Neural crest cell (in vitro differentiated cells): ENCODE measurements at places on chromosomes 4 and X. TPM values are rescaled to one million over a fixed set of nuclear protein-coding genes. Genes with fewer than 3 reads are reported as not detected.
A peak's percentile ranks its signal among the peaks of the same experiment; 100 is the strongest.

GRCh38 chrX:9844936-9845577 is 58.8 kb downstream of the SHROOM2 start:
- H3K36me3 ChIP-seq, result no peaks in the 10 kb centered on the region
- H3K4me3 ChIP-seq, result no peak overlapping the region
- no peak overlapping the region for H3K27ac ChIP-seq
- peaks cover 11% of the 10 kb centered on the region for H3K4me1 ChIP-seq

Gene ERAS
- 0.49 and 0.50 TPM in 2 replicates for total RNA-seq

- H3K27me3 ChIP-seq, result no peaks in the 10 kb centered on the region
- H3K4me3 ChIP-seq, result peak within 1 kb of the TSS; percentile 75
- peaks cover 13% of the 10 kb centered on the region for H3K4me1 ChIP-seq
Measured at GRCh38 chrX:154409222-154409871, at the start of gene DNASE1L1. DNASE1L1 (minus strand) TSS chrX:154409254; CDS start chrX:154405568, 3,686 bp downstream.

Gene IL2
- total RNA-seq, result not detected in 2 replicates

DNA sequence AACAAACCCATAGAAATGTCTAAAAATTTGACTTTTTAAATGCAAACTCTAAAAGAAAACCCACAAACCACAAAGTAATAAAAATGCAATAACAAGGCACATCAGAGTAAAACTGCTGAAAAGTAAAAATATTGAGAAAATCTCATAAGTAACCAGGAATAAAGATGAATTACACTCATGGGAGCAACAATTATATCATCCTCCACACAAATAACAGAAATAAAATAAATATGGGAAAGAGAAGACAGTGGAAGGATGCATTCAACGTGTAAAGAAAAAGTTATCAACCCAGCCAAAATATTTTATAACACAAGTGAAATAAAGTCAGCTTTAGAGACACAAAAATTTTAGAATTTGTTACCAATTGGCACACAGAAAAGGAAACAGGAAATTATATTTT is 1420.2 kb downstream of the PCDH18 start:
- H3K27ac ChIP-seq, result no peak overlapping the region
- H3K36me3 ChIP-seq, result no peaks in the 10 kb centered on the region
- peaks cover 3% of the 10 kb centered on the region for H3K4me1 ChIP-seq
- DNase-seq, result no peak

DNA sequence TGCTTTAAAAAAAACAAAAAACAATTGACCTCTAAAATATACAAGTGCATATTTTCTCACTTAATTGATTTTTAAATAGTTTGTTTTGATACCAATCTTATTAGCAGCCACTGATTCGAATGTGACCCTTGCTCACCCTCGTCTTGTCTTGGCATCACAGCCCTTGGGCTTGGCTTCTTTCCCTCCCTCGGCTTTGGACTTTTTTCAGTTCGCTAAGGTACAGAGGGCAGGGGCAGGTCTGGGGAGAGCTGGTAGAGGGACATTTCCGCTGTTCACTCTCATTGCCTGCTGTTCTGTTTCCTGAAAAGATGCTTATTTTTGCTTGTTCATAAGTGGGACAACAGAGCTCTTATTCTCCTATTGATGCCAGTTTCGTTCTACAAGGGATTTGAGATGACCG is 88.5 kb upstream of the RPS6KA3 start:
- no peak overlapping the region for H3K4me3 ChIP-seq
- H3K27ac ChIP-seq, result no peak overlapping the region
- H3K36me3 ChIP-seq, result peaks cover 3% of the 10 kb centered on the region
- H3K27me3 ChIP-seq, result no peaks in the 10 kb centered on the region
- H3K4me1 ChIP-seq, result no peaks in the 10 kb centered on the region
- DNase-seq, result no peak

DNA sequence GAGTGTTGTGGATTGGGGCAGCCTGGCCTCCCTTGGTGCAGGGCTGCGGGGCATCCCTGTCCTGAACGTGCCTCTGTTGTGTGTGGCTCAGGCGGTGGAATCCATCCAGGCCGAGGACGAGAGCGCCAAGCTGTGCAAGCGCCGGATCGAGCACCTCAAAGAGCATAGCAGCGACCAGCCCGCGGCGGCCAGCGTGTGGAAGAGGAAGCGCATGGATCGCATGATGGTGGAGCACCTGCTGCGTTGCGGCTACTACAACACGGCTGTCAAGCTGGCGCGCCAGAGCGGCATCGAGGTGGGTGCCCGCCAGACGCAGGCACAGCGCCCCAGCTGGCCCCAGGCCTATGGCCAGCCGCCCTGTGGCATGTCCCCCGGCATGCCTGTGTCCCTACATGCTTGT is 25.6 kb downstream of the MAEA start:
- peaks cover 1% of the 10 kb centered on the region for H3K4me1 ChIP-seq
- H3K27me3 ChIP-seq, result no peaks in the 10 kb centered on the region

DNA sequence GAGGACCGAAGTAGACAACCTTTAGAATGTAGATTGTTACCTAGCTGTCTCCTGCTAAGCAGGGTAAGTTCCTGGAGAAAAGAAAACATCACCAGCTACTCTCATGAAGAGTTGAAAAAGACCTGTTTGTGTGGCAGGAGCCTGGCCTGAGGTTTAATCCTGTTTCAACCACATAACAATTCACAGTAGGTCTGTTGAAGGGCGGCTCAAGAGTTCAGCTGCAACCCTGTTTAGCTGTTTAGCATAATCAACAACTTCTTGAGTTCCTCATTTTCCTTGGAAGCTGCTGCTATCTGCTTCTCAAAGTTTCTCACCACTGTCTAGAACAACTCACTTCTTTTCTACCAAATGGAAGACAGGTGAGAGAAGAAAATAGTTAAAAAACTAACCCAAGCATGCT is 170.4 kb upstream of the TET2 start:
- DNase-seq, result no peak
- H3K27ac ChIP-seq, result no peak overlapping the region
- H3K36me3 ChIP-seq, result no peaks in the 10 kb centered on the region
- no peak overlapping the region for H3K4me3 ChIP-seq

Gene CCNA2
- total RNA-seq, result 85.2 and 85.3 TPM in 2 replicates

DNA sequence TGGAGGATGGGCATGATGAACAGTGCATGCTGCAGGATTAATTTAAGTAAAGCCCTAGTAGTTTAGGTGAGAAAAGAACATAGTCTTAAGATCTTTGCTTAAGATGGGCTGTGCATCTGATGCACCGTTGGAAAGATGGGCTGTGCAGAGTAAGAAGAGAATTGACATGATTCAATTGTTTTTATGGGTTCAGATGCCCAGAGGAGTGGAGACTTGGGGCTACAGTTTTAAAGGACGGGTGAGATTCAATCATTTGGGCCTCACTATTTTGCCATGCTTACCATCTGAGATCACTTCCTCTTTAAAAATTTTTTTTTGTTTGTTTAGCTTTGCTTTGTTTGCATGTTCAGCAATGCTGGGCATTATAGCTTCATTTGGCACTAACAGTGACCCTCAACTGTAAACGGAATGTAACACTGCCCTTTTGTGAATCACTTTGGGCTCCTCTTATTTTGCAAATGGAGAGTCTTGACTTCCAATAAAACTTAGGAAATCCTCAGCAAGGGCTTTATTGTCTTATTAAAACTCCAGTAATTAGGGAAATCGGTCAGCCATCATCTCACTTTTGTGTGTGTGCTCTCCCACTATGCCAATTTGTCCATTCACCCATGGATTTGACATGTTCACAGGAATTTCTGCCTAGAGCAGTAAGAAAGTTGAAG is 216.1 kb upstream of the TLL1 start:
- DNase-seq, result no peak
- H3K4me3 ChIP-seq, result no peak overlapping the region
- H3K27ac ChIP-seq, result peak overlapping the region; percentile 24
- no peaks in the 10 kb centered on the region for H3K27me3 ChIP-seq

DNA sequence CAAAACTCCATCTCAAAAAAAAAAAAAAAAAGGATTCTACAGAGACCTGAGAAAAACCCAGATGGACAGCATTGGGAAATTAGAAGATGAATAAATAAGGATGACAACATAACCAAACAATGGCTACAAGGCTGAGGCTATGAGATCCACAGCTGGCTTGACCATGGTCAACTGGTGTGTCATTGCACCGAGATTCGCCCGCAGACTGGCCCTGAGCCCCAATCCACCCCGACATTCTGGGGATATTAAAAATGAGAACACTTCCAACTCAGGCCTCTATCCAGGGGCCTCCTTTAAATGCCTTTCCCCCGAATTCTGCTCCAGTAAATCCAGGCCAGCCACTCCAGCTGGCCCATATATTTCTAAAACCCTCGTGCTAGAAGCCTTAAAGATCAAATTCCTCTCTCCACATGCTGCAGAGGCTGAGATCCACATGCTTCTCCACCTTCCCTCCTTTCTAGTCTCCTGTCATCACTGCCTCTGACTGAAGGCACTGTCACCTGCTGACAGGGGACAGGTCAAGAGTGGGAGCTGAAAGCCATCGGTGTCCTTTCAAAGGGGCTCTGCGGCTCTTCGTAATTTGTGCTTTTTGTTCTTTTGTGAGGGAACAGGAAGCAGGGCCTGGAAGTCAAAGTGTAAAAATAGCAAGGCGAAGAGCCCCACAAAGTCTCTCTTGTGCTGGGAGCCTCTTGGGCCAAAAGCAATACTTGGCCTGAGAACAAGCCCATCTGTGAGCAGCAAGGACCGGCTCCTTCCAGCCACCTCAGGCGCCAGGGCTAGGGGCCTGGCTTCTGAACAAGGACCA is 203.7 kb downstream of the NSUN7 start:
- DNase-seq, result no peak
- no peaks in the 10 kb centered on the region for H3K27me3 ChIP-seq
- peaks cover 47% of the 10 kb centered on the region for H3K4me1 ChIP-seq
- H3K4me3 ChIP-seq, result peak overlapping the region; percentile 71
- H3K27ac ChIP-seq, result peak overlapping the region; percentile 98
- H3K36me3 ChIP-seq, result peaks cover 4% of the 10 kb centered on the region

Gene SLC2A9
- 0.26 TPM in 1 of 2 replicates, not detected in the other for total RNA-seq

DNA sequence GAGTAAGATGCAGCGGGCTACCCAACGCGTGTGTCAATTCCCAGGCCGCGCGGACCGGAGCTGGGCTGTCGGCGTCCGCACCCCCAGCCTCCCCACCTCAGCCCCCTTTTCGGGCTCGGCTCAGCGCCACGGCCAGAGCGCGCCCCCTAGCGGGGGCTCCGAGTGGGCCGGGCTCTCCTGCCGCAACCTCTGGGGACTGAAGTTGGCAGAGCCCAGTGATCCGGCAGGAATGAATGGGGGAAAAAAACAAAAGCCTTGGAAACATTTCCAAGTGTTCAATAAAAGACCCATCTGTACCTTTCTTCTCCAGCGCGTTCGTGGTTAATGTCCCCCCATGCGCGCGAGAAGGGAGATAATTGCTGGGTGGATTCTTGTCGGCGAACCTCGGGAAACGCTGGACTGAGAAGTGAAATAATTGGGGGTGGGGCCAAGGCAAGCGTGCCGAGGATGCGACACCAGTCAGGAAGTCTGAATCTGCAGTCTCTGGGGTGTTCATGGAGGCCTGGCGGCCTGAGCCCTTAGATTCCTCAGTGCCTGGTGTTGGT is 5.2 kb upstream of the ARX start:
- no peak overlapping the region for H3K27ac ChIP-seq
- DNase-seq, result peak; percentile 70
- peaks cover 98% of the 10 kb centered on the region for H3K27me3 ChIP-seq
- H3K4me1 ChIP-seq, result peaks cover 45% of the 10 kb centered on the region
- peak overlapping the region; percentile 38 for H3K4me3 ChIP-seq

Gene MAGEA11
- not detected in 2 replicates for total RNA-seq

Gene NEUROG2
- total RNA-seq, result 4.1 and 4.2 TPM in 2 replicates

GRCh38 chr4:53855581-53856250 is 208.7 kb downstream of the CHIC2 start:
- peaks cover 8% of the 10 kb centered on the region for H3K4me1 ChIP-seq
- no peak overlapping the region for H3K4me3 ChIP-seq
- H3K36me3 ChIP-seq, result no peaks in the 10 kb centered on the region

GRCh38 chr4:2258091-2259035 is 3.5 kb downstream of the MXD4 start:
- DNase-seq, result no peak
- H3K27me3 ChIP-seq, result no peaks in the 10 kb centered on the region
- H3K4me3 ChIP-seq, result peak overlapping the region; percentile 47
- no peak overlapping the region for H3K27ac ChIP-seq

Gene NFXL1
- total RNA-seq, result 18.5 and 19.7 TPM in 2 replicates

GRCh38 chrX:129557844-129558480 is 17.9 kb downstream of the OCRL start:
- H3K27ac ChIP-seq, result no peak overlapping the region
- H3K4me1 ChIP-seq, result no peaks in the 10 kb centered on the region
- no peak overlapping the region for H3K4me3 ChIP-seq
- peaks cover 40% of the 10 kb centered on the region for H3K36me3 ChIP-seq

DNA sequence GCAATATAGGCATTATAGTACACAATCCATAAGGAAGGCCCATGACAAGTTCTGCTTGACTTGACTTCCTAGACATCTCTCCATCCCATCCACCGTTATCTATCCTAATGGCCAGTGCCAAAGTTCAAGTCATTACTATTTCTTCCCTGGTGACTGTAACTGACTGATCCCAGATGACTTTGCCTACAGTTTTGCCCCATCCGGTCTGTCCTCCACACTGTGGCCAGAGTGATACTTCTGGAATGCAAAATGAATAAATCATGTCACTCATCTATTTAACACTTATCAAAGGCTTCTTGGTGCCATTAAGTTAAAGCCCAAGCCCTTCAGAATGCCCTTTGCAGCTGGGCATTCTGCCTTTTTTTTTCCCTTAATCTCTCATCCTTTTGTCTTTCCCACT is 130.8 kb downstream of the PPARGC1A start:
- no peak overlapping the region for H3K27ac ChIP-seq
- DNase-seq, result no peak
- no peaks in the 10 kb centered on the region for H3K36me3 ChIP-seq
- no peak overlapping the region for H3K4me3 ChIP-seq
- peaks cover 13% of the 10 kb centered on the region for H3K4me1 ChIP-seq
- H3K27me3 ChIP-seq, result no peaks in the 10 kb centered on the region

- no peaks in the 10 kb centered on the region for H3K36me3 ChIP-seq
- H3K4me1 ChIP-seq, result peaks cover 17% of the 10 kb centered on the region
- no peak for DNase-seq
Measured at GRCh38 chrX:119942831-119943184, 743 bp downstream of the NKAP start.

- DNase-seq, result no peak
- H3K4me1 ChIP-seq, result no peaks in the 10 kb centered on the region
- no peaks in the 10 kb centered on the region for H3K27me3 ChIP-seq
- H3K4me3 ChIP-seq, result no peak overlapping the region
Measured at GRCh38 chr4:22932326-22932725, 239.6 kb downstream of the GBA3 start.

Gene NKX6-1
- 19.2 and 21.1 TPM in 2 replicates for total RNA-seq

GRCh38 chrX:89053223-89053622 is 306.2 kb downstream of the CPXCR1 start:
- no peak overlapping the region for H3K4me3 ChIP-seq
- H3K36me3 ChIP-seq, result no peaks in the 10 kb centered on the region
- no peaks in the 10 kb centered on the region for H3K27me3 ChIP-seq
- no peaks in the 10 kb centered on the region for H3K4me1 ChIP-seq
- DNase-seq, result no peak

DNA sequence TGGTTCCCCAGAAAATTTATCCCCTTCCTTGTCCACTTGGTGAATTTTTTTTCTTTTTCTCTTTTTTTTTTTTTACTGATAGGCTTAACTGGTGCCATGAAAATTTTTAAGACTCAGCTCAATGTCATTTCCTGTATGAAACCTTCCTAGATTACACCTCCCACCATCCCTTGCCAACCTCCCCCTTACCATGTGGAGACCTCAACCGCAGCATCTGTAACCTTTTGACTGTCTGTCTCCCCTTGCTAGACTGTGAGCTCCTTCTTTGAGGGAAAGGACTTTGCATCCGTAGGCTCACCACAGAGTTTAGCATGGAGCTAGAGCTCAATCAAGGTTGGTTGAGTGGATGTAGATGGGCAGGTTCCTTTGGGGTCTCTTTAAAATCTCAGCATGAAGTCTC is 5.2 kb upstream of the PGRMC1 start:
- no peak for DNase-seq
- H3K4me1 ChIP-seq, result peaks cover 23% of the 10 kb centered on the region
- no peaks in the 10 kb centered on the region for H3K27me3 ChIP-seq
- no peak overlapping the region for H3K4me3 ChIP-seq

Gene NPY2R
- not detected in 2 replicates for total RNA-seq
